ENCODE measurements at places on chromosomes 6 and 20.
A peak's percentile ranks its signal among the peaks of the same experiment; 100 is the strongest.

DNA sequence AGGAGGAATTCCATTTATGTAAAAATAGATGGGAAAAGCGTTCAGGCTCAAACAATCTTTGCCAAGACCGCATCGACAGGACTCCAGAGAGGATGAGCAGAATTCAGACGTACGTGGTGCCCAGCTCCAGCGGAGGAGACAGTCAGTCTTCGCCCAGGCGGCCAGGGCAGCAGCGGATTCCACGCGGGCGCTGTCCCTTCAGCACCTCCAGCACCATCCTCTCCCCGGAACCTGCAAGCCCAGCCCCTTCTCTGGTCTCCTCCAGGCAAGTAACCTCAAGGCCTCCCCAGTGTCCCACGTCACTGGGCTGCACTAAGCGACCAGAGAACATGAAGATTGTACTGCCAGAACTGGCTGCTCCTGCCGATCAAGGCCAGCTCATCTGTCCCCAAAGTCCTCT is 2.8 kb upstream of the KCNQ2 start:
- no peak for DNase-seq

DNA sequence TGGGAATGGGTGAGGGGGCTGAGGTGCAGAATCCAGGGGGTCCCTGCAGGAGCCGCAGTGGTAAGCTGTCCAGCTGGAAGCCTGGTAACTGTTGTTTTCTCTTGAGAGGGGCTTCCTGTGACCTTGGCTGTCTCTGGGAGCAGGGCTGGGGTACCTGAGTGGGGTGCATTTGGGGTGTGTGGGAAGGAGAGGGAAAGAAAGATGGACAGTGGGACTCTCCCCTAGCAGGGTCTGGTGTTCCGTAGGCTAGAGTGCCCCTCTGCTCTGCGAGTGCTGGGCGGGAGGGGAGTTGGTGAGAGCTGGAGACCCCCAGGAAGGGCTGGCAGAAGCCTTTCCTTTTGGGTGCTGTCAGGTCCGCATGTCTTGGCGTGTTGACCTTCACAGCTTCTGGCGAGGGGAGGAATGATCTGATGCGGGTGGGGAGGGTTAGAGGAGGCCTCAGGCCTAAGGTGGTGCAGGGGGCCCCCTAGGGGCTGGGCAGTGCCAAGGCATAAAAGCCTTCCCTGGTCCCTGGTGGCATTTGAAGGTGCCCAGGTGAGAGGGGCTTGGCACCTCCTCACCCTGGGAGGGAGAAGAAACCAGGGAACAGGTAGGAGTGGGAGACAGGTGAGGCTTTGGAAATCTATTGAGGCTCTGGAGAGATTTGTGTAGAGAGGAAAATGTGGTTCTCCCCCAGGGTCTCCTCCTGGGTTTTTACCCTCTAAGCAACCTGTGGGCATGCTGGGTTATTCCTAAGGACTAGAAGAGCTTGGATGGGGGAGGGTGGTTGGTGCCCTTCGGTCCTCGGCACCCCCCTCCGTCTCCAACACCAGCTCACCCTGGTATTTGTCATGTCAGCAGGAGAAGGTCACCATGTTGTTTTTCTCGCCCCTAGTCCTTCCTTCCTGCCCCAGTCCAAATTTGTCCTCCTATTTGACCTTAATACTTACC is 3.3 kb downstream of the VEGFA start:
- DNase-seq, result peak; percentile 56

- no peak for DNase-seq
These were observed 62.8 kb downstream of the TCP11 start for GRCh38 chr6:35078226-35078850.

DNA sequence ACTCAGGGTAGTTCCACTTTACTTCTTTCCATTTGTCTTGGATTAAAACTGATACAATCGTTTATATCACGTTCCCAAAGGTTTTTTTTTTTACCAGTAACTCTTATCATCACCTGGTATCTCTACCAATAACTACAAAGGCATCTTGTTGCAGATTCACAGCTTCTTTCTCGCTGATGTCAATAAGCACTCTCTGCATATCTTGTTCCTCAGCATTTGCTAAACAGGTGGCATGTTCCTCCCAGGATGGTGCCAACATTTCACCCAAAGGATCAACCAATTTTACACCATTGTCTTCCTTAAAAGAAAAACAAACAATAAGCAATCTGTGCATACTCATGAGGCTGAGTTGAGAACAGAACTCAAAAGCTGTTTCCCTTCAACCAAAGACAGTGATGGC is 4.6 kb downstream of the PGM3 start:
- no peak for DNase-seq

- no peak for DNase-seq
These were observed 38.4 kb upstream of the SLC22A16 start for GRCh38 chr6:110514818-110515217.

GRCh38 chr20:48460681-48461080 is 367.1 kb downstream of the PREX1 start:
- no peak for DNase-seq

- DNase-seq, result no peak
These were observed 72.3 kb downstream of the MACROD2 start for GRCh38 chr20:14067603-14068002.

- no peak for DNase-seq
These were observed 14.7 kb downstream of the FOXQ1 start for GRCh38 chr6:1326535-1327121.

GRCh38 chr6:127302728-127303660 is 36.3 kb downstream of the RNF146 start:
- DNase-seq, result peak; percentile 52

DNA sequence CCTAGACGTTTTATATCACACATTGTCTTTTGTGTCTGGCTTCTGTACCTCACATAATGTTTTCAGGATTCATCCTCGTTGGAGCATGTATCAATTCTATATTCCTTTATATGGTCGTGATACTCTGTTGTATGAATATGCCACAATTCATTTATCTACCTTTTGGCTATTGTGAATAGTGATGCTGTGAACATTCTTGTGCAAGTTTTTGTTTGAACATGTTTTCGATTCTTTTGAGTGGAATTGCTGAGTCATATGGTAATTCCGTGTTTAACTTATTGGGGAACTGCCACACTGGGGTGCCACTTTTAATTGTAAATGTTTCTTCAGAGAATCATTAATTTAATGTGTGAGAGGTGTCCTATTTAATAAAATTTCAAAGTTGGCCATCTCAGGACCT is 101.2 kb downstream of the SLC35B3 start:
- DNase-seq, result no peak

DNA sequence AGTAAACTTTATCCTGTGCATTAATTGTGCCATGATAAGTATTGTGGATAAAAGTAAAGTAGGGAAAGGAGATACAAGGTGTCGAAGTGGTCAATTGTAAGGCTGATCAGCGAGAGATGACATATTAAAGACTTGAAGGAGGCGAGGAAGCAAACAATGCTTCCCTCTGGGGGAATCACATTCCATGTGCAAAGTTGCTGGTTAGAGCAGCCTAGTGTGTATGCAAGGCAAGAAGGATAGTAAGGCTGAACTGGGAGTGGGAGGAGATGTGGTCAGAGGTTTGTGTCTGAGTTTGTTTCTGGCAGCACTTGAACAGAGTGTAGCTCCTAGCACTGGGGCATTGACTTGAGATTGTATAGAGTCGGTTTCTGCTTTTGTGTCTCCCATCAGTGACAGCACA is 122.9 kb downstream of the SLC35F1 start:
- no peak for DNase-seq

DNA sequence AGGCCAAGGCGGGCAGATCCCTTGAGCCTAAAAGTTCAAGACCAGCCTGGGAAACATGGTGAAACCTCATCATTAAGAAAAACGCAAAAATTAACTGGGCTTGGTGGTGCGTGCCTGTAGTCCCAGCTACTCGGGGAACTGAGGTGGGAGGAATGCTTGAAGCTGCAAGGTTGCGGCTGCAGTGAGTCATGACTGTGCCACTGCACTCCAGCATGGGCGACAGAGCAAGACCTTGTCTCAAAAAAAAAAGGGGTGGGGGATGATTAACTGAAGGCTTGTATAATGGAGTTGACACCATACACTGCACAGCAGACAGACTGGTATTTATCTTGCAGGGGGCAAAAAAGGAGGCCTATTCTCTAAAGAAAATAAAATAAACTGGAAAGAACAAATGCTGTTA is 27.7 kb downstream of the SRPK1 start:
- no peak for DNase-seq

DNA sequence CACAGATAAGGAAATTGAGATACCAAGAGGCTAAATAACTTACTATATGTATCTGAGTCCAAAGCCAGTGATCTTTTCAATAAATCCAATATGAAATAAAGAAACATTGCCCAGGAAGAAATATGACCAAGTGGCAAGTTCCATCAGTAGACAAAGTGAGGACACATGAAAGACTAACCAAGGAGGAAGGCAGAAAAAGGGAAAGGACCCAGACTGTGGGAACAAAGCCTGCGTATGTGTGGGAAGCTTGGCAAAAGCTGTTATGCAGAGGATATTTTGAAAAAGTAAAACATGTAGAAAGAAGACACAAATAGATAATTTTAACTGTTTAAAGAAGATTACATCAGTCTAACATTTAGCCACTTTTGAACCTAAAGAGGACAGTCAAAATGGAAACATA is 264.4 kb upstream of the PRDM1 start:
- DNase-seq, result no peak

- DNase-seq, result no peak
These were observed 62.4 kb downstream of the ZBTB9 start for GRCh38 chr6:33516726-33517125.

- peak; percentile 63 for DNase-seq
These were observed 161.6 kb upstream of the TNFAIP3 start for GRCh38 chr6:137705160-137706082.

DNA sequence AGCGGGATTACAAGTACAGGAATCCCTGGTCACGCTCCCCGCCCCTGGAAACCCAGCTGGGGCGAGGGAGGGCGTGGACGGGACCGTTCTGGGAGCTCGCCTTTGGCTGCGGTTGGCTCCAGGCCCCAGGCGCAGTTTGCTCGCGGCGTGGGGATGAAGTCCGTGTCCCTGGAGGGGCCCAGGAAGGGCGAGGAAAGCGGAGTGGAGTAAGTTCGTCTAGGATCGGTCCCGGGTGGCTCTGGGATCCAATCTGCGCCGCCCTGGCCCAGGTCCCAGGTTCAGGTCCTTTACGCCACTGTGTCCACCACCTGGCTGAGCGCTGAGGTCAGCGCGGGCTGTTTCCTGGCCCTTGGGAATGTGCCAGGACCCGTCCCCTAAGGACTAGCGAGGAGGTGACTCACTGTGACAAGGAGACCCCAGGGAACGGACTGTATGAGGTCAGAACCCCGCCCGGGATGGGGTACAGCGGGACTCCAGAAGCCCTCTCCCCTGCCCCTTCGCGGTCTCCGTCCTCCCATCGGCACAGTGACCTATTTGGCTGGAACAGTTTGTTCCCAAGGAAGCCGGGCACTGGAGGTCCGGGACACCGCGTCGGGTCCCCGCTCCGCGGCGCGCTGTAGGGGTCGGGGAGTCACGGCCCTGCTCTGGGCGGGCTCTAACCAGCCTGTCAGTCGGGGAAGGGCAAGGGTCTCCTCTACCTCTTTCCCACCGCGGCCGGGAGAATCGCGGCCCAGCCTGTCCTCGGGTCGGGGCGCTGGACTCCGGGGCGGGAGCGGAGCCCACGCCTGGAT is 724 bp downstream of the CDKN1A start:
- DNase-seq, result peak; percentile 50

- no peak for DNase-seq
These were observed 32.8 kb upstream of the TFAP2B start for GRCh38 chr6:50785921-50786320.

DNA sequence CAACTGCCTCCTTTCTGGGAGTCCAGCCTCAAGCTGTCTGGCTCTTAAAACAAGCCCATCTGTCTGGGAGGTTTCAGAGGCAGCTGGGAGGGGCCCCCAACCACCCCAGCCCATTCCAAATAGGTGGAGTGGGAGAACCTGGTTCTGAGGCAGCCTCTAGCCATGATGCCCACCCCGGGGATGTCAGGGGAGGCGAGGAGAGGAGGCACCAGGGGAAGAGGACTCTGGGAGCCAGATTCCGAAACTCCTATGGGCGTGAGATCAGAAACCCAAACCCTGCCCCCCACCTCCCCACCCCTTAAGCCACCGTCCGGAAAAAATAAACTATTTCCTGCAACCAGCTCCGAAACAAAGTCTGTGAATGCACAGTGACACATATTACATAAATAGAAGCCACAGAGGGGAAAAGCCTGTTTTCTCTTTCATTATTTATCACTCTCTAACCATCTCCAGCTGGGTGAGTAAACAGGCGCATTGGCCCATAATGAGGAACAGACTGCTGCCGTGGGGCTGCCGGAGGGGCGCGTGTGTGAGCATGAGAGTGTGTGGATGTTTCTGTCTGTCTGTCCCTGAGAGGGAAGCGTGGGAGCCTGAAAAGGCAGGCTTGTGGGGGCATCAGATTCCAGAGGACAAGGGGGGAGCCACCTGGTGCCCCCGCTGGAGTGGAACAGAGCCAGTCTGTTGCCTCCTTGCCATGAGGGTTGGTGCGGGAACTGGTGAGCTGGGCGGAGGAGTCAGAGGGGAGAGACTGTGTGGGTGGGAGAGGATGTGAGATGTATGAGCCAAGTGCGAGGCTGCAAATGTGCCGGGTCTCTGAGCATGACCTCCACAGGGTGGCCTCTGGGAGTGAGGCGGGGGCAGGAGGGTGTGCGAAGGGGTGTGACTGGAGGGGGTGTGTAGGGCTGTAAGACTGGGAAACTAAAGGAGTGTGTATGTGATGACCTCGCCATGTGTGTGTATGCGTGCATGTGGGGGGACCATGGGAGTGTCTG is 14.3 kb upstream of the FOXP4 start:
- DNase-seq, result peak; percentile 52

DNA sequence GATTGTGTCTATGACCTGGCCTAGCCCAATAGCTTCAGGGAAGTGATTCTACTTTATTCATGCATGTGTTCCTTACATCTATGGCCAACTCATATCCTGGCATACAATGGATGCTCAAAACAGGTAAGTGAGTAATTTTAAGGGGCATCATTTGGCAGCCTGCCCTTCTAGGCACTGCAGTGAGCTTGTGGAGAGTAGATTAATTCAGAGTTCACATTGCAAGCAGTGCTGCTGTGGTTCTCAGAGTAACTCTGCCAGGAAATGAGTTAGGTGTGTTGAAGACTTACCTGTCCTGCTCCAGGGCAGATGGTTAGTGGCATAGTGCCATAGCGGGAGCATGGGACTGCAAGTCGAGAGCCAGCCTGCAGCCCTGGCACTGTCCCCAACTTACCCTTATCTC is 158.0 kb downstream of the SCP2D1 start:
- no peak for DNase-seq

GRCh38 chr6:113488812-113489685 is 368.1 kb upstream of the MARCKS start:
- DNase-seq, result no peak

DNA sequence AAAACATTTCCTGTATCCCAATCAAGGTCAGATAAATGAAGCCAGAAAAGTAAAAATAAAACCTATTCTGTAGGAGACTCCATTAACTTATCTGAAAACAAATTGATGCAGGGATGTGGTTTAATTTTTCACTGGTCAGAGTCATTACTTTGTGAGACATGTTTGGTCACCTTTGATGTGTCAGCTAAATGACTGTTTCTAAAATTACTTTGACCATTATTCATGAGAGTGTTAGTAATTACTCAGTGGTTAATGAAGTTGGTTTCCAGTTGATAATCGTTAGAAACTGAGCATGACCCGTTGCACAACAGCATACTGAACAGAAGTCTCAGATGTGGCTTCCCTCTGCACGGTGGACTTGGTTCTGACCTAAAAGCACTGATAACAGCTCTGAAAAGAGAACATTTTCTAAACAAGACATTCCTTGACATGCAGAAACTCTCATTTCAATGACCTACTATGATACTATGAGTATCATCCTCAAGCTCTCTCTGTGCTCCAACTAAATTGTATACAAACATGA is 410.5 kb upstream of the RNF217 start:
- no peak for DNase-seq

- no peak for DNase-seq
These were observed 120.9 kb downstream of the COL12A1 start for GRCh38 chr6:75084872-75085381.

Measured in memory B cell (primary cell).